ENCODE measurements at places on chromosomes 12 and 14.

DNA sequence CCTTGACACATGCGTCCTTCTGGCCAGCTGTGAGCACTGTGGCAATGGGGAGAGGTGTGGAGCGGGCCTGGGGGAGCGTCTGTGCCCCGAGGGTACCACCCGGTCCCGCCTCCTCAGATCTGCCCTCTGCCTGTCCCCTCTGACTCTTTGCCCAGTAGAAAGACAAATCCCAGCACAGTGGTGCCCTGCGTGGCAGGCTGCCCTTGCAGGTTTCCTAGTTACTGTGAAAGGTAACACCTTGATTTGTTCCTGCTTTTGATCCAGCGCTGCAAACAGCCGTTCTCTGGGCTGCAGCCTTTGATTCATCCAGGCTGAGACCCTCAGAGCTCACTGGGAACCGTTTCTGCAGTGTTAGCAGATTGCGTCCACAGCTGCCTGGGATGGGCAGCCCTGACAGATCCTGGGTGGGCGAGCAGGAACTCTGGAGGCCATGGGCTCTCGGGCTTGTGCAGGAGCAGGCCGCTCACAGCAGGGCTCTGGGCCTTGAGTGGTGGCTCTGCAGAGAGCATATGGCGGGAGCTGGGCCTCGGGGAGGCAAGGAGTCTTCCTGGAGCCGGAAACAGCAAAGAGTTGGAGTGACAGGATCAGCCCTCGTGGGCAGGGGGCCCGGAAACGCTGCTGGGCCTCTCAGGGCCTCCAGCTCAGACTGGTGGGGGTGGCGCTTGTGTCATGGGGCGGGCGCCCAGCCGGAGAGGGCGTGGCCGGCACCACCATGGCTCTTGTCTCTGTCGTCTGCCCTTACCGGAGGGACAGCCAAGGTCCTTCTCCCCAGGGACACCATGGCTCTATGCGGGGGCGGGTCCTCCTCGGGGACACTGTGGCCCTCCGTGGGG is 16.6 kb downstream of the FBRSL1 start:
- peak; percentile 96 for DNase-seq

GRCh38 chr14:53696217-53696965 is 260.2 kb downstream of the BMP4 start:
- DNase-seq: no peak

GRCh38 chr12:6200256-6201212 is at the start of gene CD9:
CD9 (plus strand) TSS chr12:6200400; CDS start chr12:6200500, 100 bp downstream.
- peak; percentile 30 for DNase-seq

DNA sequence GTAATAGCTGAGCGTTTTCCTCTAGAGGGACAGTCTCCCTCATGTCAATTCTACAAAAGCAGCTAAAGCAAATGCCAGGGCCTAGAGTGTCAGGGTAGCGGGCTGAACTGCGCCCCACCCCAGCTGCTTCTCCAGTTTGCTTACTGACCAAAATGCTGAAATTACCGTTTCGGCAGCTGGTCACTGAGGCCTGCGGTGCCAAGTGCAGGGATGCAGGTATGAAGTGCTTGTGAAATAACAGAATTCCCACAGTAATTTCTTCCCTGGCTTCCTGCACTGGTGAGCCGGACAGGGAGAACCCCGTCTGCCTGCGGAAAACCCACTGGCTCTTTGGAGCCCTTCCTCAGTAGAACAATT is 19.1 kb downstream of the PSMC1 start:
- no peak for DNase-seq

All from KBM-7 (cell line).